ENCODE measurements at places on chromosomes 11 and 22.

GRCh38 chr22:47798229-47798628, 1035.8 kb downstream of the TBC1D22A start:
- no peak for DNase-seq

- DNase-seq, result peak; percentile 49
Measured at GRCh38 chr22:46070215-46070802, 80.0 kb upstream of the PPARA start.

- DNase-seq, result no peak
Measured at GRCh38 chr11:95055283-95055897, 6.2 kb downstream of the KDM4F start.

DNA sequence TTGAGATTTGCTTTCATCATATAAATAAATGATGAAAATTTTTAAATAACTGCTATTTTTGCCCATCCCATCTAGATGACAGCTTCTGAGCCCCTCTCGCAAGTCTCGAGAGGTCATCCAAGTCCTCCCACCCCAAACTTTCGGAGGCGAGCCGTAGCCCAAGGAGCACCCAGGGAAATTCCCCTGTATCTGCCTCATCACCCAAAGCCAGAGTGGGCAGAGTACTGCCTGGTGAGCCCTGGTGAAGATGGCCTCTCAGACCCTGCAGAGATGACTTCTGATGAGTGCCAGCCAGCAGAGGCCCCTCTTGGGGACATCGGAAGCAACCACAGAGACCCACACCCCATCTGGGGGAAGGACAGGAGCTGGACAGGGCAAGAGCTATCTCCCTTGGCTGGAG, 83.9 kb upstream of the PARVA start:
- DNase-seq, result no peak

- no peak for DNase-seq
Measured at GRCh38 chr11:19924716-19925115, 212.1 kb downstream of the NAV2 start.

GRCh38 chr11:102874852-102875251, at the start of gene MMP12:
Gene MMP12 (minus strand): TSS chr11:102874982. CDS start chr11:102874937, 45 bp downstream.
- no peak for DNase-seq

DNA sequence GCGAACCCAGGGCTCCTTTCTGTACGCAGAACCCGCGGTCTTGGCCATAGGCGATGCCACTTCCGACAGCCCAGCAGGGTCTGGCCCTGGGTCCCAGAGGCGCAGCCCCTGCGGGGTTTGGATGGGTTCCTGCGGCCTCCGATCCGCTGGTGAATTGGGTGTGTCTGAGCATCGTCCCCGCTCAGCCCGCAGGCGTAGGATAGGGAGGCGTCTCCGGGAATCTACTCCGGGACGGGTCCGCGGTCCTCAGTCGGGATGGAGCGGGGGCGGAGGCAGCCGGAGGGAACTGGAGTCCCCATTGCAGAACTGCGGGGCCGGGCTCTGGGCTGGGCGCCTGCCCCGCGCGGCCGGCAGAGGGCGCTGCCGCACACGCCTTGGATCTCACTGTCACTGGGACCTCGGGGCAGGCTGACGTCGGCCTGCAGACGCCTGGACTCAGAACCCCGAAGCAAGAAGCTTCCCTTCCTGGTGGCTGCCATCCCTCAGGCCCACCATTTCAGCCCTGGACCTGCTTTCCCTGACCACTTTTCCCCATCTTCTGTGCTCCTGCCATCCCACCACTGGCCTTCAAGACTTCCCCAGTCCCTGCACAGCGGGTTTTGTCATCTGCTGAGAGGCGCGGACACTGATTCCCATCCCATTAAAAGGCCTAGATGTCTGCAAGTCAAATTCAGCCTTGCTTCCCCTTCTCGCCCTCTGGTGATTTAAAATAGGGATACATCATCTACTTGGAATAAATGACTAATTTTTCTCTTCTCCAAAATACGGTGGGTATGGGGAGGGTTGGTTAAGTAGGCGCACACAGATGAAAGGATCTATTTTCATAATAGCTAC, 38.3 kb upstream of the CREB3L1 start:
- DNase-seq, result peak; percentile 93

DNA sequence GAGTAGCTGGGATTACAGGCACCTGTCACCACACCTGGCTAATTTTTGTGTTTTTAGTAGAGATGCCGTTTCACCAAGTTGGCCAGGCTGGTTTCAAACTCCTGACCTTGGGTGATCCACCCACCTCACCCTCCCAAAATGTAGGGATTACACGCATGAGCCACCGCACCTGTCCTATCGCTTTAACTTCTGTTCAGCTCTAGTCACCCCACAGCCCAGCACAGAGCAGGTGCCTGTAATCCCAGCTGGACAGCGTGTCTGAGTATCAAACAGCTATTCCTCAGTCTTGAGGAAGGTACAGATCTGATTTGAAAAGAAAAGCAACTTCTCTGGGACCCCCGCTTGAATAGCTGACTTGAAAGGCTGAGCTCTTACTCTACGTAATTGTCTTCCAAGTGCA, 149.1 kb downstream of the CTTN start:
- DNase-seq, result no peak

GRCh38 chr11:92740276-92740675, 229.2 kb upstream of the MTNR1B start:
- DNase-seq, result no peak

DNA sequence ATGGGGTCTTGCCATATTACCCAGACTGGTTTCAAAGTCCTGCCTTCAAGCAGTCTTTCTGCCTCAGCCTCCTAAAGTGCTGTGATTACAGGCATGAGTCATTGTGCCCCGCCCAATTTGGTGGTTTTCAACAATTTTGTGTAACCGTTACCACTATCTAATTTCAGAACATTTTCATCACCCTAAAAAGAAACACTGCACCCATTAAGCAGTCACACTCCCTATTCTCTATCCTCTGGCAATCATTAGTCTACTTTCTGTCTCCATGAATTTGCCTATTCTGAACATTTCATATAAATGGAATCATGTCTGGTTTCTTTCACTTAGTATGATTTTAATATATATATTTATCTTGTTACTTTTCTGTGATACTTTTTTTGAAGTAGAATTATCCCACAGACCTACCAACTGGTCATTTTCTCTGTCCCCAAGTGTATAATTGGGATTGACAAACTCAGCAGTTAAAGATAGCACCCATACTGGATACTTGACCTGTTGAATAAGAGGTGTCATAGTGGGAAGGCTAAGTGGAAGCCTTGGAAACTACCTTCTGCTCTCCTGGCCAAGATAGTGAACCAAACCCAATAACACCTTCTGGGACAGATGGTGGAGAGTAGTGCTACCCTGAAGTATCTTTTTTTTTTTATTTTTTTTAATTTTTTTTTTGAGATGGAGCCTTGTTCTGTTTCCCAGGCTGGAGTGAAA, 64.8 kb downstream of the STIM1 start:
- DNase-seq, result no peak

- DNase-seq, result no peak
Measured at GRCh38 chr11:68792400-68792966, 41.2 kb upstream of the TESMIN start.

DNA sequence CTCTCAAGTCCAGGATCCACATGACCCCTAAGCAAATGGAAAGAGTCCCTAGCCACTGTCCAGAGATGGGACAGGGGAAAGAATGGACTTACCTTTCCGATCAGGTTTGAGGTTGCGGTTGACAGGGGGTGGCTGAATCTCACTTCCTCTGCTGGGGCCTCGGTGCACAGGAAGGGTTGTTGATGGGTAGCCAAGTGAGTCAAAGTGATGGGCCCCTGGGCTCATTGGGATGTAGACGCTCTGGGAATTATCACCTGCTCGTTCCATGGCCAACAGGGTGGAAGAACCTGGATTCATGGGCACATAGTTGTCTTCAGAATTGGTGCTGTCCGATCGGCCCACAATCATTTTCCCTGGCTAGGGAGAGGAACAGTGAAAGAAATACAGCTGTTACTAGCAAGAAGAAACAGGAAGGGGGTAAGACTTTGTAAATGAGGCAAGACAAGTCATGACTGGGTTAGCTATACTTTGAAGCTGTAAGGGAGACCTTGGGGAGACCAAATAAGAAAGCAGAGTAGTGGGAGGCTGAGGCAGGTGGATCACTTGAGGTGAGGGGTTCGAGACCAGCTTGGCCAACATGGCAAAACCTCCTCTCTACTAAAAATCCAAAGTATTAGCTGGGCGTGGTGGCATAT, 34.7 kb downstream of the USP35 start:
- DNase-seq, result no peak

DNA sequence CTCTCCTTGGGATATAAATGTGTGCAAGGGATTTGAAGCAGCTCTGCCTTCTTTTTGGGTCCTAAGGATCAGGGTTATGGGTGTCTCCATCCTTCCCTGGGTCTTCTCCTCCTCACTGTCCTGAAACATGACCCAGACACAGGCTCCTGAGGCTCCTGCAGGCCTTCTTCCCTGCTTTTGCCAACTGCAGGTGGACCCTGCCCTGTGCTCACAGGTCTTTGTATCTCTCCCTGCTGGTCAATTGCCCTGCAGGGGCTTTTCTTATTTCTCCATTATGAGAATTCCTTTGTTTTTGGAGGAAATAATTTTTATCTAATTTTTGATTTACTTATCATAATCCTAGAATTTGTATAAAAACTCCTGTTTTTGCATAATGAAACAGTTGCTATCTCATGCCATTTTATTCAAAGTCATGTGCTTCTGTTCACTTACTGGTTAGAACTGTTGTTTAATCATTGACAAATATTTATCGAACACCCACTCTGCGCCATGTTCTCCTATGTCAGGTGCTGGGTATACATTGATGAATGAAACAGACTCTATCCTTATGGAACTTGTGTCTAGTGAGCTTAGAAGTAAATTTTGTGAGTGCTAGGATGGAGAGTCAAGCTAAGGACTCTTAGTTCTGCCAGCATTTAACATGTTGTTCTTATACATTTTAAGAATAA, 89.7 kb upstream of the TOP3B start:
- no peak for DNase-seq

DNA sequence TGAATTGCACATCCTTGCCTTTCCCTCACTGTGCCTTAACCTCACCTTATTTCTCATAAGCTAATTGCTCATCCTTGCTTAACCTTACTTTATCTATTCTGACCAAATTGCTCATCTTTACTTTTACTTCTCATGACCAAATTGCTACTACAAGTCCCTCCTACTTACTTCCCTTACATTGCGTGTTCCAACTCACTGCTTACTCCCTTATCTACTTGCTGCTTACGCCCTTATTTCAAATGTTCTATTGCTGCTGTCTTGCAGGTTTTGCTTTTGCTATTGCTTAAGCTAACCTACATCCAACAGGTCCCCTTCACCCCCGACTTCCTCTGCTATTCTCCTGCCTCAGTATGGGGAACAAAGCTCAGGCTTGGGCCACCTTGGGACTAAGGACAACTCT, 8.0 kb downstream of the OR8B2 start:
- DNase-seq, result no peak

DNA sequence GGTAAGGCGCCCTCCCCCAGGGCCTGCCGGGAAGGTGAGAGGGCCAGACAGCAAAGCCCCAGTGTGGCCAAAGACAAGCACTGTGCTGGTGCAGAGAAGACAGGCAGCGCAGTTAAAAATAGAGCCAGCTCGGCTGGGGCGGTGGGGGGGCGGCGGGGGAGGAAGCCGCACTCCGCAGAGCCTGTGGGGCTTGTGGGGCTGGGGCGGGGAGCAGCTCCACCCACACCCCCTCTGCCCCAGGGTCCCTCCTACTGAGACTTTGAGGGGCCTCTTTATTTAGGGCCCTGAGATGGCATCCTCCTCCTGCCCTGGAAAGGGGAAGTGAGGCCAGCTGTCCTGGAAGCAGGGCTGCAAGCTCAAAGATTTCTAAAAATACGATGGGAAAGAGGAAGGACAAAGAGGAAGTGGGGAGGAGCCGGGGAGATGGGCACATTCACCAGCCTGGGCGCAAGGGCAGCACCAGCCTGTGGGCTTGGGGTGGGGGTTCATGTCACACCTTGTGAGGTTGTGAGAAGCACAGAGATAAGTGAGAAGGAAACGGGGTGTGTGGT, 2.6 kb downstream of the CYTH4 start:
- no peak for DNase-seq

DNA sequence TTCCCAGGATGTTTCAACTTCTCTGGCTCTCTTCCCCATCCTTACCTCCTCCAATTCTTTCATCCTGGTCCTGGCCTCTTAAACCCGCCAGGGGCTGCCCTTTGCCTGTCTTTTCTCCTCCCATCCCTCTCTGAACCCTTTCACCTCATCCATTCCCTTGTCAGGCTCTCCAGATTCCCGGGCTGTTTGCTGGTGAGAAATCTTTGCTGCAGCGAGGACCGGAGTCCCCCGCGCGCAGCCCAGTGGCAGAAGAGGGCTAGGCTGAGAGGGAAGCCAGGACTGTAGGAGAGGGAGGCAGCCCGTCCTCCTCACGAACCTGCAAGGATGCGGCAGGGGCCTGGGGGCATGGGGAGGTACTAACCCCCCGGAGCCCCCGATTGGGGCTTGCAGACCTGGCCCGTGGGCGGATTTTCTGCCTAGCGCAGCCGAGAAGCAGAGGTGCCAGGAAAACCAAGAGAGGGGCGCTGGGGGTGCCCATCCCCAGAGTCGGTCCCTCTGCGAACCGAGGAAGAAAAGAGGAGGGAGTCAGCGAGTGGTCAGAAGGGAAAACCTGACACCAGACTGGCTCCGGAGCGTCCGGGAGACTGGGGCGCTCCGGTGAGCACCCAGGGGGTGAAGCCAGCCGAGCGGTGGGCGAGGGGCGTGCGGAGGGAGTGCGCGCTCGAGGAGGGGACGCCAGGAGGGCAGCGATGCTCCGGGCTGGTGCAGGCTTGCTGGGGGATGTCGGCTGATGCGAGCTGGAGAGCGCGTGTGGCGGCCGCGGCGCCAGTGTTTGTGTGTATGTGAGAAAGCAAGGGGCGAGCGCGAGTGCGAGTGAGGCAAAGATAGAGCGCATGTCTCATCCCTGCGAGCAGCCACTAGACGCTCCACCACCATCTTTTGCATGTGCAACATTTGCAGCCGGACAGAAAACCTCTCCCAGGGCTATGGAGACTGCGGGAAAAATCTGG, at the start of gene GRIA4:
TSS of gene GRIA4 (plus strand) at position 242 of the 950 bp plus-strand sequence. CDS start 925 bp downstream, outside the sequence.
- peak; percentile 64 for DNase-seq

- DNase-seq, result no peak
Measured at GRCh38 chr11:81030186-81030585, 1589.4 kb upstream of the TENM4 start.

Measured in D341Med (cell line).